ENCODE measurements at places on chromosomes 4 and X. TPM values are rescaled to one million over a fixed set of nuclear protein-coding genes. Genes with fewer than 3 reads are reported as not detected.
A peak's percentile ranks its signal among the peaks of the same experiment; 100 is the strongest.

DNA sequence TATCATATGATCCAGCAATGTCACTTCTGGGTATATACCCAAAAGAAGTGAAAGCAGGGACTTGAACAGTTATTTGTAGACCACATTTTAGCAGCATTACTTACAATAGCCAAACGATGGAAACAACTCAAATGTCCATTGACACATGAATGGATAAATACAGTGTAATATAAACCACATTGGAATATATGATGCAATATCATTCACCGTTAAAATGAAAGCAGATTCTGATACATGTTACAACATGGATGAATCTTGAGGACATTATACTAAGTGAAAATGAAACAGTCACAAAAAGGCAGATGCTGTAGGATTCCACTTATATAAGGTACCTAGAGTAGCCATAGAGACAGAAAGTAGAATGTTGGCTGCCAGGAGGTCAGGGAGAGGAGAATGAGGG lies 130.5 kb upstream of the SMAD1 start:
- no peak for DNase-seq

DNA sequence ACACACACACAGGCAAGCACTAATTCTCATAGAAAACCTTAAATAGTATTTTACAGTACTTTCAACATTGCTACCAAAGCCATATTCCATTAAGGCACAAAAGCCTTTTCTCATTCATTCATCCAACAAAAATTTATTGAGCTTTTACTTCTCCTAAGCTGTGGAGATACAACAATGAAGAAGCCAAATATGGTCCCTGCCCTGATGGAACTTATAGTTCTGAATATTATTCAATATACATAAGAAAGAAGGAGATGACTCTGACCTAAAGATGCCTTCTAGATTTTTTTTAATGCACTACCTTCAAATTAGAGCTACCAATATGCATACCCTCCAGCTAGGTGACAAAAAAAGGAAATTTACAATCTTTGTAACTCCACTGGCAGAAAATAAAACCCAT lies 90.0 kb upstream of the WDR44 start:
- no peak for DNase-seq

DNA sequence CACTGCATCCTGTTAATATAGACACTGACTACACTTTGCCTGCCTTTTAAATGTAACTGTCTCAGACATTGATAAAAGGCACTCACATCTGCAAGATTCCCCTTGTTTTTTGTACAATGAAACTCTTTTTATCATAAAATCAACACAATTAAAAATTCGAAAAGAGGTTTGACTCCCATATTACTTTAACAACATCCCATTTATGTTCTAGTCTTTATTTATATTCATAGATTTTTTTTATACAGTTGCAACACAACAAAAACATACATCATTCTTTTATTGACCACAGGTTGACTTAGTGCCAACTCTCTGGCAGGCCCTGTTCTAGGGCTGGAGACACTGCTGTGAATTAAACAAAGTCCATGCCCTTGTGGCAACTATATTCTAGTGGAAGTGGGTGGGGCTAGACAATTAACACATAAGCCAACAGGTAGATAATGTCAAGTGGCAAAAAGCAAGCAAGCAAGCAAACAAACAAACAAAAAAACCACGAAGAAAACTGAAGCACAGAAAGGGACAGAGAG lies 36.8 kb downstream of the ANK2 start:
- DNase-seq = peak; percentile 30

DNA sequence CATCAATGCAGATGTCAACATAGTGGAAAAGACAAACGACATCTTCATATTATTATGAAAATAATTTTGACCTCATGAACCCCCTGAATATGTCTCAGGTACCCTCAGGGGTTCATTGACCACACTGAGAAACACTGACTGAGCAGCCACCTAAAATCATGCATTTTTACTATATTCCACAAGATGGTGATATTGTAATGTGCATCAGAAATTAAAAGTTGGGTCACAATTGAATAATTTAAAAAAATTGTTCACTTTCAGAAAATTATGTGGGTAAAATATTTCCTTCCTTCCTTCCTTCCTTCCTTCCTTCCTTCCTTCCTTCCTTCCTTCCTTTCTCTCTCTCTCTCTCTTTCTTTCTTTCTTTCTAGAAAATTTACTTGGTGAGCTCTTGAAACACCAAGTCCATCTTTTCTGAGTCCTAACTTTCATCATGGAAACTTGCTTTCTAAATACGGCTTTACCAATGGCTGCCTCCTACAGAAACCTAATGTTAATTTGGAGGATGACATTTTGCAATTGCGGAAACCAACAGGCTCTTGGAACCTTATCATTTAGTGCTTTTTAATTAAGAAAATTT lies 103.6 kb downstream of the RTL3 start:
- no peak for DNase-seq

- DNase-seq = no peak
Measured at GRCh38 chr4:162241857-162242256, 78.1 kb upstream of the FSTL5 start.

DNA sequence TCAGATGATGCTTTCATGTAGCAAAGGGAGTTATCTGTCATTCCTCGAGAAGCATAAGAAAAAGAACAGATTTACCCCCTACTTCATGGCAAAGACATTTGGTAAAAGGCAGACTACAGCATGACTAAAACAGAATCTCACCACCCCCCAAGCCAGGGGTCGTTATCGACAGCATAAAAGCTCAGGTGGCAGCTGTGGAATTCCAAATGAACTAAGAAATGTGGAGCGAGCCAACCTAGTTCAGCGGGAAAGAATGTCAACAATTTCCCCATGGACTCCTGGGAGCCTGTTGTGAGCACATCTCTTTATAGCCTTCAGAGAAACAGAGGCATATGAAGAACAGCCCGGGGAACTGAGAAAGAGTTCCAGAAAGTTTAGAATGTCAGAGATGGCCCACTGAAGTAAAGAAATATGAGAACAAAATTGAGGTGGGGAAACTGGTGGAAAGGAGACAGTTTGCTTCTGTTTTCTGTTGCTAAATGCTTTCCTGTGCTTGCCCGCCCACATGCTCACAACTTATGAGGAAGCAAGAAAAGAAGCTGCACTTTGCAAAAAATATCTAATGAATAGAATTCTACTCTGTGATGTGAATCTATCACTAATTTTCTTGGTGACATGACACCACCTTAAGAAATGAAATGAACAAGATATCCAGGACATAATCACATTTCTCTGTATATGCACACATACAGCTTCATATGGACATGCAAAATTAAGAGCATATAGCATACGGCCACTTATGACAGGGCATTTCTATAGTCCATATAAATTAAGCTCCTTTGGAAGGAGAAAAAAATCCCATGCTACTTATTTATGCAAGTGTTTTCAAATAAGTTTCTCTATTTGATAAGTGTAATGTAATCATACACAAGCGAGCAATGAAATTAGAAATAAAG lies 135.3 kb upstream of the MID1 start:
- peak; percentile 11 for DNase-seq

DNA sequence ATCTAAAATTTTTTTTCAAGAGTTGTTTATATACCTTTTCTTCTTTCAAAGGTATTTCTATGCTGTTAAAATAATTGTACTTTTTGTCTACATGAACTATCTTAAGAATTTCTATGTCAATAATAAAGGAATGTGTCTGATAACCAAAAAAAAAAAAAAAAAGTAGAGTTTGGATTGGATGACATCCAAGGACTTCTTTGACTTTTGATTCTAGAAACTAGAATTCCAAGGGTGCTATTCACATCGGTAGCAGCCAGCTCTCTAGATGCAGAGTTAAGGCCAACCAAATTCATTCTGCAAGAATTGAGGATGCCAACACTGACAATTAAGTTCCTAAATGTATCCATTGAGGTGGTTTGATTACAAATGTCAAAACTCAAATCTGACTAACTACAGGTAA lies 42.0 kb upstream of the PRKG2 start:
- DNase-seq = no peak

DNA sequence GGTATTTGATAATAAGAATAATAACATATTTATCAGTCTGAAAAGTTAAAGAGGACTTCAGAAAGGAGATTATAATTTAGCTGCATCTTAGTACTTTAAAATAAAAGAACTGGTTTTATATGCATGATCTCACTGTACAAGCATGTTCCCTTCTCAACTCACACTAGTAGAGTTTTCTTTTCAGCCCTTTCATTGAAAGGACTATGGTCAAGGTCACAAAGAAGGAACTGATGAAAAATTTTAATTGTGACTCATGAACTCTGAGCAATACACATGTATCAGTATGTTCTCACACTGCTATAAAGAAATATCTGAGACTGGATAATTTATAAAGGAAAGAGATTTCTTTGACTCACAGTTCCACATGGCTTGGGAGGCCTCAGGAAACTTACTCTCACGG lies 73.7 kb upstream of the NDST4 start:
- no peak for DNase-seq

DNA sequence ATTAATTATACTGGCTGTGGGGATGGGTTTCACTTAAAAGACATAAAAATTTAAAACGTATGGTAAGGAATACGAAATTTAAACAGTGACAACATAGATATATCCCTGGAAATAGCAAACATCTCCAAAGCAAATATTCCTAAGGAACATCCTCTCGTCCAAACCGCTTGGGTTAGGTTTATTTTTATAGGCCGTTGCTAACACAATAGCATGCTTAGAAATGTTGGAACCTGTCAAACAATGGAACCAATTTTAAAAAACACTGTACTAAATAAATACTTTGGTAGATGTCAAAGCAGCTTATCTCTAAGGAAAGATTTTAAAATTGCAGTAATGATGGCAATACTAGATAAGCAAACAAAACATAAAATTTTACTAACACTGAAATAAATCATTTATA lies 45.4 kb downstream of the SEC24D start:
- DNase-seq = no peak

GRCh38 chr4:2763511-2763967 lies 7.4 kb upstream of the TNIP2 start:
- no peak for DNase-seq

DNA sequence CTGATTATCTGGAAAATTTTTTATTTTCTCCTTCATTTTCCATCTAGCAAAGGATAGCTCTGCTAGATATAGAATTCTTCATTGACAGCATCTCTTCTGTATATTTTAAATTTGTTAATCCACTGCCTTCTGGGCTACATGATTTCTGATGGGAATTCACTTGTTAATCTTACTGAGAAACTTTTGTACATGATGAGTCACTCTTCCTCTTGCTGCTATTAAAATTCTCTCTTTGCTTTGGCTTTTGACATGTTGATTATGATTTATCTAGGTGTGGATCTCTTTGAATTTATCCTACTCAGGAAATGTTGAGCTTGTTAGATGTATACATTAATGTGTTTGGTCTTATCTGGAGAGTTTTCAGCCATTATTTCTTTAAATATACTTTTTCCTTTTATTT lies 27.5 kb downstream of the OR13H1 start:
- no peak for DNase-seq

Gene NRK
- 4.3 TPM for total RNA-seq

Gene ADAM29
- not detected for total RNA-seq
